ENCODE measurements at places on chromosomes 6 and 20.

DNA sequence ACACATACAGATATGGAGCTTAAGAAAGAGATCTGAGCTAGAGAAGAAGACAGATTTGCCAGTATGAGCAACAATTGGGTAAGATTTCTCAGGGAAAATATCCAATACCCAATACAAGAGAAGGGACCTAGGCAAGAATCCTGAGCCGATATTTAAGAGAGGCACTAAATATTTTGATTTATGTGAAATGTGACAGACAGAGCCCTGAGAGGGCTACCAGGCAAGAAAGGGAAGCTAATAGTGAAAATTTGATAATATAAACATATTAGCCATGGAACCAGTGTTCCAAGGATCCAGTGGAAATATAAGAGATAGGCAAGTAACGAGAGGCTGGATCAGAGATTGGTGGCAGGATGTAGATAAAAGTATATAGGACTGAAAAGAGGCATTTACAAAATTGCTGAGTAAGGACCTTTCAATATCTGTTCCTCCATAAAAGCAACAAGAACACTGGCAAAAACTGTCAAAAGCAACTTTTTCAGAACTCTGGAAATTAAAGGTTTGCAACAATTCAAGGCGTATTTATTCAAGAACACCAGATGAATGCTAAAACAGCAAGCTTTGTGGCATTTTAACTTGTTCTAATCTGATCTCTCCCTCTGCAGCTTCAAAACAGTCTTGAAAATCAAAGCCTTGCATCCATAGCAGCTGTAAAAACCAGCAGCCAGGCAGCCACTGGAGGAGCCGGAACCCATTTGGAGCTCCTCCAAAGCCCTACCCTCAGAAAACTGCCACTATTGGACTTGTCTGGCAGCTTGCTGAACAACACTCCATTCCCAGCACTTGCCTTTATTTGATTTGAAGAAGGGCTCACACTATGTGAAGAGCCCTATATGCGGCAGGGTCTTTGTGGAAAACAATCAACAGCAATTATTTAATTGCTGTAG lies 58.8 kb downstream of the REV3L start:
- no peak for DNase-seq

GRCh38 chr6:81561071-81561564 lies 191.4 kb downstream of the TENT5A start:
- DNase-seq = no peak

- DNase-seq = no peak
Measured at GRCh38 chr6:75299801-75300530, 15.4 kb upstream of the TMEM30A start.

GRCh38 chr6:119110601-119111548 lies 32.4 kb upstream of the FAM184A start:
- peak; percentile 29 for DNase-seq
